ENCODE measurements at places on chromosomes 6 and 20.
A peak's percentile ranks its signal among the peaks of the same experiment; 100 is the strongest.

DNA sequence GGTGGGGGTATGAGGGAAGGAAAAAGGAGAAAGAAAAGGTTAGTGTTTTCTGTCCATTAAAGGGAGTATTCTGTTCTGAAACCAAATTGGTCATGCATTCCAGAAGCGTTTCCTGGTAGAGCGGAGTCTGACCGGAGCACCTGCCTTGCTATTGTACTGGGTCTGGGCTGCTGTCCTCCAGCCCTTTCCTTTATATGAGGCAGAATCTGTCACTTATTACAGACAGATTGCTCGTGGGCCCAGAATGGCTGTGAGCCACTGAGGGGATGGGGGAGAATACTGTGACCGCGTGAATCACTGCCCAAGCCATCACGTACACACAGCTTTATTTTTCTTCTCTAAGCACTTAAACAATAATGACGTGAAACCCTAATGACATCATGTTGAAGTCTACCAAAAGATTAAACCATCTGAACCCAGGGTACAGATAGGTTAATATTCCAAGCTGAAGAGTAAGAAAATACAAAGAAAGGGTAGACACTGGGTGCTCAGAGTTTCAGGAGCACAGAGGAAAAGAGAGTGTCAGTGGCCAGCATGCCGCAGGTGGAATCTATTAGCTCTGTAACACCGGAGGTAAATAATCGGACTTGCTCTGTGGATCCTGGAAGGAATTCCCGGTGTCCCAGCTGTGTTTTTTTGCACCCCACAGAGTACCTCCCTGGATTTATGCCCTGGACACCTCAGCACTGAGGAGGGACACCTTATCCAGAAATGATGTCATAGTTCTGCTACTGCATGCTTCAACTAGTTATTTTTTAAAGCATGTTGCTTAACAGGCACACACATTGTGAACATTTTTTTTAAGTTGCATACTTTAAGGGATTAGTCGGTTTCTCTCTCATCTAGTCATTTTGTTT is 573.3 kb downstream of the PKHD1 start:
- no peak for DNase-seq

DNA sequence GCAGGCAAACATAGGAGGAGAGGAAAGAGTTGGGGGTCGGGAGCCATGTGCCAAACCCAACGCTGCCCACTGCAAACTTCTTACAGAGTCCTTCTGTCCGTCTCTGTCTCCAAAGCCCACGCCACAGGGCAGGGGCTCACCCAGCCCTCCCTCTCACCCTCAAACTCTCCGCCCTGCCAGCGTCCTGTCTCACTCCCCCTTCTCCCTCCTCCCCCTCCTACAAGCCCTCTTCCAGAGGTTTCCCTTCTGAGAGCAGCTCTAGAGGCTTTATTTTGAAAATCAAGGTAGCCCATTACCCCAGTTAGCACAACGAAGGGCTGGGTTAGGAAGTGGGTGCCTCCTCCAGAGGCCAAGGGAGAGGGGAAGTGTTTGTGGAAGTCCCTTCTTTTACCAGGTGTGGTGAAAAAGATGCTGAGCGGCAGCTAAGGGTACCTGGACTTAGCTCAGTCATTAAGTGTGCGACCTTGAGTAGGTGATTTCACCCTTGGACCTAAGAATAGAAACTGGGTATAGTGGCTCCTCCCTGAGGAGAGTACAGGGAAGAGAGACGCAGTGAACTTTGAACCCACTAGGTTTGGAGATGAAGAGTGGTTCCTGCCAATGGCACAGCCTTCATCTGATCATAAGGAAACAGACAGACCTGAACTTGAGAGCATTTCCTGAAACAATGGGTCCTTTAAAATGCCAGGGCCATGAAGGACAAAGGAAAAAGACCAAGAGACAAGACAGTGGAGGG is 123.8 kb downstream of the BANF2 start:
- DNase-seq, result no peak

- no peak for DNase-seq
These were observed 434.1 kb downstream of the RFPL4B start for GRCh38 chr6:112781241-112781640.

DNA sequence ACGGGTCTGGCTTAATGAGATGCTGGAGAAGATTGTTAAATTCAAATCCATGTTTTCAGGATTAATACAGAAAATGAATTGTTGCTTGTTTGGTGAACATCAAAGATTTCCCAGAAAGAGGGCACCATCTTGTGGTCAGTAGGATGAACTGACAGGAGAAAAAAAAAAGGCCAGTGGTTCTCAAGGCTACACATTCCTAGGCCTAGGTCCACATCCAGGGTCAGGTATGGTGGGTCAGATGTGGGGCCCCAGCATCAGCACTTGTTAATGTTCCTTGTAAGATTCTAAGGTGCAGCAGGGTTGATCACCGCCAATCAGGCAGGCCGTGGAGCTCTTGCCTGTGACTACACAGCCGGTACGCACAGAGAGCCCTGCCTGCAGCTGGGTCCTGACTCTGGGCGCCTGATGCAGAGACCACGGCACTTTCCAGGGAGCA is 34.0 kb upstream of the FOXO3 start:
- peak; percentile 14 for DNase-seq

DNA sequence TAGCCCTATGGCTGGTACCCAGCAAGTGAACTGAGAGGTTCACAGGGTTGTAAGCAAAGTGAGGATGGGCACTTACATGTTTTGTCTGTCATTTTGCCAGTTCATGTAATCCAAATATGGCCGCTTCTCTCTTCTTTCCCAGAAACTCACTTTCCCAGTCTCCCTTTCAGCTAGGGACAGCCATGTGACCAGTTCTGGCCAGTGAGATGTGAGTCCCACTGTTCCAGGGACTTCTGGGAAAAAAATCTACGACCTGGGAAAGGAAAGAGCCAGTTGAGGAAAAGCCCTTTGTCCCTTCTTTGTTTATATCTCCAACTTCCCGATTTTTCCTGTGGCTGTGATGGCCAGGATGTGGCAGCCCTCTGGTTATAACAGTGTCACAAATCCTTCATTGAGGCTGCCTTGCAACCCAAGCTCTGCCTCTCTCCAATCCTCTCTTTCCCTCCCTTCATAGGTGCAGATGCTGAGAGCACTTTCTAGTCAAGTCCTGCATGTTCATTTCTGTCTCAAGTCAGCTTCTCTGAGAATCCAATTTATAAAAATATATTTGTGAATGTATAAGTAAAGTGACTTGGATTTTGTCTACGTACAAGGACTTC is 148.6 kb upstream of the ZFP64 start:
- DNase-seq, result no peak

- no peak for DNase-seq
These were observed 47.9 kb upstream of the NEDD9 start for GRCh38 chr6:11280394-11280793.

DNA sequence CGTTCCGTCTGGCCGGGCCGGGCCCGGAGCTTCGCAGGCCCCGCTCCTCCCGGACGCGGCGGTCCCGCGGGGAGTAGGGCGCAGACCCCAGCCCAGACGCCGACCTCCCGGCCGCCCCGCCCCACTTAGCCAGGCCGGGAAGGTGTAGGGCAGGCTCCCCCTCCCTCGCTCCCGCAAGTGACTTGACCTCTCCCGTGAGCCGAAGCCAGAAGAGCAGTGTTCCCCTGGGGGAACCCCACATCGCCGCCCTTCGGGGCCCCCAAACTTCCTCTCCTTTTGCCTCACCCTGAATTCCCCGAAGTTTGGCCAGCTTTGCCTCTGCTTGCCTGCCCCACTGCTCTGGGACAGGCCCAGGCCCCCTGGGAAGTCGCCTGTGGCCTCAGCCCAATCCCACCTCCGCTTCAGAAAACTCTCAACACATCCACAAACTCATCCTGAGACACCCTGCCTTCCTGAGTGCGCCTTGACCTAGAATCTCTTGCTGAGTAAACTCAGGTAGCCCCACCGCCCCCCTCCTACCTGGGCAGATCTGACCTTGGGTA is 524 bp upstream of the NOL4L start:
- DNase-seq, result no peak

DNA sequence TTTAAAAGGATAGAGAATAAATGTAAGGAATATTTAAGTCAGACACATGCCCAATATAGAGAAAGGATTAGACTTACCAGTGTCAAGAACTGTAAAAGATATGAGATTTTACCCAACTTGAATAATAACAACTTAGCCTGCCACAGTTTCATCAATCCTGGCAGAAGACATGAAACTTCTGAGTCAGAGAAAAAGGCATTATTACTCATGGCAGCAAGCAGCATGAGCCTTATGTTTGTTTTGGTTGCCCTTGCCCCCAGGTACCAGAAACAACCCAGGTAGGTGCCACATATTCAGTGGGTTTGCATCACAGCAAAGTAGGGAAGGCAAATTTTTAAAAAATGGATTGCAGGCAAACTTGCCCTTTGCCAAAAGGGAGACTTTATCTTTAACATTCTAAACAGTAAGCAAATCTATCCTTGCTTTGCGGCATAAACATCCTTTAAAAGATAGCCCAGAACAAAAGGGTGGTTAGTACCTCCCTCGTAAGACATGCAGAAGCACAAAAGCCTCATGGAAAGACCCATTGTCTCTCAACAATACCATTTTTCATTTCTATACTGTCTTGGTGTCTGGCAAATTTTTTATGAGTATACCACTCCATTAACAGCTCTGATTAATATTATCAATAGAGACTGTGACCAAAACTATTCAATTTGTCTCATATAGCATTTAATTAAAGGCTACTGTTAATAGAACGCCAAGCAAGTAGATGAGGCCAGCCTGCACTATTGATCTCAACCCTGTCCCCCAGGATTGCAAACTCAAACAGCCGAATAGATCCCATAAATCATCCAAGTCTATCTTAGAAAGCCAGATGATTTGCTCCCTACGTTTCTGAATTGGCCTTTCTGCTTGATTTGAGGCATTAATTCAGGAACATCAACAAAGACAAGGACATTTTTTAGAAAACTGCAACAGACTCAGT is 185.1 kb downstream of the COL19A1 start:
- DNase-seq, result no peak

DNA sequence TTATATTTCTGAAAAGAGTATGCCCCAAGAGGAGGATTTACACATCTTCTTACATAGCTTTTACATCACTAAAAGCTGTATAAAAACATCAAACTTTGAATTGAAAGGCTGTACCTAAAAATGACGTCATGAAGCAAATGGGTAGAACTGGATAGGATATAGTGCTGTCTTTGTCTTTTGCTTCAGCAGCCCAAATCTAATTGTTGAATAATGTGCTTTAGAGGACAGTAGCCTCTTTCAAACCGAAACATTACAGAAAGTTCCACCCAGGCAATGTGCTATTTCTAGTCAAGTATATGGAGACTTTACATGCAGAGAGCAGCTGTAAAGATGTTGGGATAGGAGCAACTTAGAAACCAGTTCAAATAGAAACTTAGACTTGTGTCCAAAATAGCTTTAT is 51.9 kb downstream of the ADGRG6 start:
- no peak for DNase-seq

- DNase-seq, result no peak
These were observed 15.1 kb upstream of the RTF2 start for GRCh38 chr20:56453352-56453751.

DNA sequence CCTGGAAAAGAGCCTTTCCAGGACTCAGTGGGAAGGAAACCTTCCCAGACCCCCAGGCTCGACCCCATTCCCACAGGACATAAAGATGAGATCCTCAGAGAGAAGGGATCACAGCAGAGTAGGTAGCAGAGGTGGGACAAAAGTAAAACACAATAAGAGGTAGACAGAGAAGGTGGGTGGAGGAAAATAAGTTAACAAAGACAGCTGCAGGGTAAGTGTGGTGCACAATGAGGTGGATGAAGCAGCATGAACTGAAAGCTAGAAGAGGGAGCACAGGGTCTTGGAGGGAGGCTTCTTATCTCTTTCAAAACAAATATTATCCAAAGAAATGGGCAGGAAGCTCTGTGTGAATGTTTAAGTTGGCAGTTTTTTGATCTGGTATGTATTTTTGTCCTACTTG is 14.0 kb upstream of the MAP7 start:
- no peak for DNase-seq

- no peak for DNase-seq
These were observed 425 bp downstream of the HBS1L start for GRCh38 chr6:135054226-135054568.

GRCh38 chr6:167990016-167990945 is 7.2 kb upstream of the KIF25 start:
- DNase-seq, result no peak

All from H54 (cell line).